Stimulated activated CD4-positive, alpha-beta T cell treated with anti-CD3 and anti-CD28 coated beads, Interleukin-1b, Interleukin-23, amount 100 ng/mL, for 1 hour (primary cell): ENCODE measurements at places on chromosomes 2 and 18.
A peak's percentile ranks its signal among the peaks of the same experiment; 100 is the strongest.

GRCh38 chr2:39266139-39266805 lies 22.5 kb upstream of the CDKL4 start:
- no peak for DNase-seq

DNA sequence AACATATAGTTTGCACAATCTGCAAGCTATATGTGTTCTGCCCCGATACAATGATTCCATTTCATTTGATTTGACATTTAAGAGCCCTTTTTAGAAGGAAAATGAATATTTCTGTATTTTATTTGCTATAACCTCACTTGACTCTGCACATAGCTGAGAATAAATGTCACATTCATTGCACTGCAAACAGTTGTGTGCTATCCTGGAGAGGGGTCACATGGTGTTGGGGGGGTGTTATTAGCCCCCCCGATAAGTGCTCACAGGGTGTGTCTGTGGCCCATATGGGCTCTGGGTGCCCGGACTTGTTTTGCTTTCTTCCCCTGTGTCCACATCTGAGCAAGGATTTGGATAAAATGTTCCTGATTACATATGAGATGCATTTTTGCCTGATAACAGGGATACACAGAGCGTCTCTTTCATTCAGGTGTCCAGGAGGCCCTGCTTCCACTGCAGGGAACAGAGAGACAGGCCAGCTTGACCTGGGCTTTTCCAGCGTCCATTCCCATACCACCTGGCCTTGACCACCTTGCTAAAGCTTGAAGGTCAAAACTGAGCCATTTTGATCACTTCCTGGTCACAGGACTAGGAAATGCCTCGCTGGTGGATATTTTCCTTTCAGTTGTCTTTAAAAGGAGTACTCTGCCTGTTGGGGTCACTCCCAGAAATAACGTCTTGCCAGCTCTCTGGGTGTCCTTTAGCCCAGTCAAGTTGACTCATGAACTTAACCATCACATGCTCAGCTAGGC lies 38.4 kb upstream of the ID2 start:
- no peak for DNase-seq

GRCh38 chr18:60534538-60534937 lies 162.0 kb upstream of the MC4R start:
- DNase-seq, result no peak

DNA sequence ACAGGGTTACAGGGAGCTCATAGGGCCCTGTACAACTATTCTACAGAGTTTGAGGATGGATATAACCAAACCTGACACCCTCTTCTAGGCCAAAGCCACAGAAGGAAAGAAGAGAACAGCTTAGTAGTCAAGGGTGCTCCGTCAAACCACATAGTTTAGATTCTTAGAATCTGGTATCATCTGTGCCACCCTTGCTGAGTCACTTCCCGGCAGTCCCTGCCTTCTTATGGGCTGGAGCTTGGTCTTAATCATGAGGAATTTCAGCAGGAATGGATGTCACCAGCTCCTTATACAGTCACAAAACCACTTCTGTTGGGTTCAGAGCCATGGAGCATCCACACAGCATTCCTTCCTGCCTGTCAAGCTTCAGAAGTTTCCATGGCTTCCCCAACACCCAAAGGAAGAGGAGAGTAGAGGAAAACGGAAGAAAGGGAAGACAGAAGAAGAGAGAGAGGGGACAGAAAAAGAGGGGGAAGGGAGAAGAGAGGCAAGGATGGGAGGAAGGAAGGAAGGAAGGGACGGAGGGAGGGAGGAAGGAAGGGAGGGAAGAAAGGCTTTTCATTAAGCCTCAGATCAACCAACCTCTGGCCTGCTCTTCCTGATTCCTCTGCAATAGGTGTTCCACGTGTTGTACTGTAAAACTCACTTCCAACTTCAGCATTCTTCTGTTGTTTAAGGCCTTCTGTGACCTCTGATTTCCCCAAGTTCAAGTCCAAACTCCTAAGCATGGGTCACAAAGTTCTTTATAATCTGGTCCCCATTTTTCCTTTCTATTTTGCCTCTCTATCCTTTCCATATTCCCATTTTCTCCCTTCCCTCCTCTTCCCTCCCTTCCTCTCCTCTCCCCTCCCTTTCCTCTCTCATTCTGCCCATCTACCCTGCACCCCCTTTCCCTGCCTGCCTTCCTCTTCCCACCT lies 246.1 kb upstream of the TNP1 start:
- DNase-seq, result no peak

DNA sequence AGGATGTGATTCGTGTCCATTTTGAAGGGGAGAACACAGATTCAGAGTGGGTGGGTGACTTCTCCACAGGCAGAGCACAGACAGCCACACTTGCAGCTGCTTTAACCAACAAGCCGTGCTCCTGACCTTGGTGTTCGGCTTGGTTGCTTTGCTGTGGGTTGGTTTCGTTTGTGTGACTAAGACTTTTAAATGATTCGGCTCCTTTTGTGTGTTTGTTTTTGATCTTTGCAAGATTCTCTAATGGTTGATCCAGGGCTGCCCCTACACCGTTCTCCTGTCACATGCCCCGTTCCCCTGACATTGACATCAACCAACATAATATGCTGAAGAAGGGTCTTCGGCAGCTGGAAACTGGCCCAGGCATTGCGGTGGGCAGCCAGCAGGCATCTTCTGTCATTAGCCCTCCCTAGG lies 95.9 kb upstream of the MBOAT2 start:
- peak; percentile 12 for DNase-seq

- DNase-seq, result peak; percentile 16
Observed at GRCh38 chr2:136305517-136306192, 187.7 kb upstream of the CXCR4 start.

DNA sequence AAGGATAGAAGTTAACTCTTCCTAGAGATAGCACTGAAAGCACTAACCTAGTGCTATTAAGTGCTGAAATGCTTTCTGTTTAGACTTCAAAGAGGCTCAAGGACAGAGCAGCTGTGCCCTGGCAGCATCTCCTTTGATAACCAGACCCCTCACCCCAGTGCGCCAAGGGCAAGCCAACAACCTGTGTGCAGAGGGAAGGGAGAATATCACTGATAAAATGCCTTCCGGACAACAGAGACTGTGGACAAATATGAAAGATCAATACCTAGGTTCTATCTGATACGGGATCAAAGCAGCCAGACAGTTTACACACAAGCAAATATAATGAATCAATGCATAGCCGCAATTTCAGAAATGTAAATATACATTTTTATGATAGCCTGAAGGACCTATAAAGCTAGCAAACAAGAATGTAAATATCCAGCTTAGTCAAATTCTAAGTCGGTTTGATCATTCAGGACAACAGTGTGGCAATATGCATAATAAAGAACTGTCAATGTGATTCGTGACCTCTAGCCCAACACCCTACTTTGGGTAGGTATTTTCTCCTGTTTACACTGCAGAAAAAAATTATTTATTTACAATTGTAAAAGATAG lies 91.8 kb upstream of the RFX8 start:
- no peak for DNase-seq

DNA sequence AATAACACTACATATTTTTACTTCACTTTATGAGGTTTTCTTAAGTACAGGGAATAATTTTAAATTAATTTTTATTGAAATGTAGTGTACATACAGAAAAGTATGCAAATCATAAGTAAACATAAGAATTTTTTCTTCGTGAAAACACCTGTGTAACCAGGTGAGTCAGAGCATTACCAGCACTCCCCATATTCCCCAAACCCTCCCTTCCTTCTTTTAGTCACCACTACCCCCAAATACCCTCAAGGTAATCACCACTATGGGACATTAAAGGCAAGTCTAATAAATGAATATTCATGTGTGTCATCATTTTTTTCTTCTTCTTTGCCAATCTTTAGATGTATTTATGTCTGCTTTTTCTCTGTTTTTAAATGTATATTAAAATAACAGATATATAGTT lies 139.9 kb upstream of the LTBP1 start:
- no peak for DNase-seq

DNA sequence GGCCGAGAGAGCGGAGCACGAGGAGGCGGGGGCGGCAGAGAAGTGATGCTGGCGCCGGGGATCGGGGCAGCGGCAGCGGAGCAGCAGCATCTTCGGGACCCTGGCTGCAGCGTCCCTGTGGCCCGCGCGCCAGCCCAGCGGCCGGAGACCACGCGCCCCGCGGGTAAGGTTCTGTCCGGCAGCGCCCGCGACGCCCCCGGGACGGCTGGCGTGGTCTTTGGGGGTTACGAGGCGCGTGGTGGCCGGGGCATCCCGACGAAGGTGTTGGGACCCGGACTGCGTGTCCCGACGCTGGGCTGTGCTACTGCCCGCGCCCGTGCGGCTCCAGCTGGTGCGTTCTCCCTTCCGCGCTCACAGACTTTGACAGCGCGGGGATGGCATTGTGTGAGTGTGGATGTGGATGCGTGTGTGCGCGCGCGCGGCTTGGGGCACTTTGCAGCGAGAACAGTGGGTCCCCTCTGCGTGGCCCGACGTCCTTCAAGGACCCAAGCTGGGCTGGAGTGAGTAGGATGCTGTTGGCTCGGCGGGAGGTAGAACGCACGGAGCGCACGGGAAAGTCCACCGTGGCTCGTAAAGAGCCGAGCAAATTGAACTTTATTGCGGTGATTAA lies 405.0 kb downstream of the XIRP2 start:
- no peak for DNase-seq

DNA sequence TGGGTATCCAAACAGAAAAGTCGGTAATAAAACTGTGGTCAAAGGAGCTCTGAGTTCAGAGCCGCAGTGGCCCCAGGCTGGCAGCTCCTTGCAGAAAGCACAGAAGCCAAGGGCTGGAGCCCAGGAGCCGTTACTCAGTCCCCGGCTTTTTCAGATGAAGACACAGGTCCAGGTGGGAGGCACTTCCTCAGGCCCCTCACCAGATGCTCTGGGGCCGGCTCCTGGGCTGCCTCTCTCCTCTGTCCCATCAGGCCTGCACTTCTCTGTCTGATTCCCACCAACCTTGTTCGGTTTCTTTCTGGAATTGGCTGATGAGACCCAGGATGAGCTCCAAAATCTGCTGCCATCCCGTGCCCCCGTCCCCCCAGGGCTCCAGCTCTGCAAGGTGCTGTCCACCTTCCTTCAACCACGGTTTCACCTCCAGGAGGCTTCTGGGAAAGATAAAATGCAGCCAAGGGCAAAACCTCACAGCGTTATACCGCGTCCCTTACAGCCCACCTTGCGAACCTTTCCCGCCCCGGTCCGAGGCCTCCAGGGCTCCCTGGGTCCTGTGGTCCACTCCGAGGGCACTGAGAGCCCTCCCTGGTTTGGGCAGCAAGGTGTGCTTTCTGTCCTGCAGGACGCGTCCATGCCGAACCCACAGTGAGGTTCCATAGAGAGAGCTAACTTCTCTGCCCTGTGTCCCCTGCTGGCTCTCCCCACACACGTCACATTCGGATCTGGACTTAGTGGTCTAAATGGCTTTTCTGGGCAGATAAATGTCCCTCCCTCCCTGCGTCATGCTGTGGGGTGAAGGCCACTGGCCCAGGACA lies 102.9 kb downstream of the TPO start:
- no peak for DNase-seq

GRCh38 chr2:195709901-195710806 lies 53.1 kb downstream of the SLC39A10 start:
- no peak for DNase-seq

GRCh38 chr18:51611326-51611725 lies 413.8 kb upstream of the MEX3C start:
- DNase-seq, result no peak

DNA sequence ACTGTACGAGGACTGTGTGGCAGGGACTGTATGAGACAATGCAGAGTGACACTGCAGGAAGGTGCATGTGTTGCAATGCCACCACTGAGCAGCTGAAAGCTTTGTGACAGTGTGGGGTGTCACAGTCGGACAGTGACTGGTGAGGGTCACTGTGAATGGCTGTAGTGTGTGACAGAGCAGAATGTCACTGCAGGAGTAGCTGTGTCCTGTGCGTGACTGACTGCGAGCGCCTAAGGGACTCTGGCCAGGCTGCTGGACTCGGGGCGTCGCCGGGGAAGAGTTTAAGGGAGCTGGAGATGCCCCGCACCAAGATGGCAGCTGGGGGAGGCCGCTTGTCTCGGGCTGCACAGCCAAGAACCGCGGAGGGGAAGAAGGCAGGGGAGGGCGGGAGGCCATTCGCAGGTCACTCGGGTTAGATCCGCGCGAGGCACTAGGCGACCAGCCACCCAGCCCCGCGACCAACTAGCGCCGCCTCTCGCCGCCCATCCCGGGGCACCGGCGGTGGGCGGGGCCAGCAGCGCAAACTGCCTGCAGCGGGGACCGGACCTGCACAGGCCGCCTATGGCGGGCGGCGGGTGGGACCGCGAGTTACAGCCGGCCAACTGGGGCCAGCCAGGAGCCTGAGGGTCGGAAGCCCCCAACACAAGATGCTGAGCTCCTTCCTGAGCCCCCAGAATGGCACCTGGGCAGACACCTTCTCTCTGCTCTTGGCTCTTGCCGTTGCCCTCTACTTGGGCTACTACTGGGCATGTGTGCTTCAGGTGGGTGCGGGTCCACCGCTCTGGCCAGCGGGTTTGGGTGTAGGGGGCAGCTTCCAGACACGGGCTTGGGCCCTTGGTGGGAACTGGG lies at the start of gene ABHD1:
TSS of gene ABHD1 (plus strand) at position 514 of the 849 bp plus-strand sequence. CDS start at position 648, 134 bp downstream.
- no peak for DNase-seq

DNA sequence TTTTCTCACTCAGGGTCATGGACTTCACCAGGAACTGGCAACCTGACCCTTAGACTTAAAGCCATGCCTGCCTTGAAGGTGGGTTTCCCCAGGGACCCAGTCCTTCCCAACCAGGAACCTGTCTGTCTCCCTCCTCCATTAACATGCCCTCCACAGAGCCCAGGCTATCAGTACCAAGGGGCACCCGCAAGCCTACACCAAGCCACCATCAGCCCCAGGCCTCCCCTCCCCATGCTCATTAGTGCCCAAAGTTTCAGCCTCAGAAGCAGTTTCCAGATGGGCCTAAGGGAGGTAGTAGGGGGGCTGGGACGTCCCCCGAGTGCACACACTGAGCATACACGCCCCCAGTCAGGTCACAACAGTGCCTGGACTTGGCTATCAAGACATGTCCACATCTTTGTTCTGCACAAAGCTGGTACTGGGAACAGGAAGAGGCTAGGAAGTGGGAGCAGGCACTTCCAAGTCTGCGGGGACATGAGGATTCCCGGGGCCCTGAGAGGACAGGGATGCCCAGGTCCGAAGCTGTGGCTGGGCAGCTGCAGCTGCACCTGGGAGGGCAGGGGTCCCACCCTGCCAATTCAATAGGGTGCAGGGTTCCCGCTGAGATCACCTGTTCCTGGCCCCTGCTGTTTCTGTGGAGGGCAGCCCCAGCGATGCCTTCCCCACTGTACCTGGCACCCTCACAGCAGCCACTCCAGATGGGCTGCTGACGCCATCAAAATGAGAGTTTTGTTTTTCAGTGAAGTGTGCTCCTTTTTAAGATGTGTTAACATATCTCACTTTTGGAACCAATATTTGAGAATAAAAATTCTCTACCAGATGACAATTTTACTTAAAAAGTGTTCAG lies 731.4 kb downstream of the NR4A2 start:
- DNase-seq, result no peak

DNA sequence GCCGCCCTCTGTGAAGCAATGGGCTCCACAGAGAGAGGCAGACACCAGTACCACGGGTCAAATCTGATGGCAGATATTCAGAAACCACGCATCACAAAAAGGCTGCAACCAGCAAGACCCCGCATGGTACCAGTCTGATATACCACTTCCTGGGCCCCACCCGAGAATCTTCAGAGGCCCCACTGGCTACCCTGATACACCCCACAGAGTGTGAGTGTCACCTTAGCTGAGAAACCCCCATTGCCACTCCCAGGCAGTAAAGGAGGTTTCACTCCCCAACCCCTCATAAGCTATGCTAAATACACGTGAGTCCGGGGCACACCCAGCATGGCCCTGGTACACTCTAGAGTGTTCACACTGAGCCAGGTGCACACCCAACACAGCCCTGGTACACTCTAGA lies 160.0 kb downstream of the EIPR1 start:
- DNase-seq, result no peak

GRCh38 chr2:61421611-61422010 lies 49.3 kb downstream of the USP34 start:
- DNase-seq, result no peak
